ENCODE measurements at places on chromosomes 5 and 9. TPM values are rescaled to one million over a fixed set of nuclear protein-coding genes. Genes with fewer than 3 reads are reported as not detected.

DNA sequence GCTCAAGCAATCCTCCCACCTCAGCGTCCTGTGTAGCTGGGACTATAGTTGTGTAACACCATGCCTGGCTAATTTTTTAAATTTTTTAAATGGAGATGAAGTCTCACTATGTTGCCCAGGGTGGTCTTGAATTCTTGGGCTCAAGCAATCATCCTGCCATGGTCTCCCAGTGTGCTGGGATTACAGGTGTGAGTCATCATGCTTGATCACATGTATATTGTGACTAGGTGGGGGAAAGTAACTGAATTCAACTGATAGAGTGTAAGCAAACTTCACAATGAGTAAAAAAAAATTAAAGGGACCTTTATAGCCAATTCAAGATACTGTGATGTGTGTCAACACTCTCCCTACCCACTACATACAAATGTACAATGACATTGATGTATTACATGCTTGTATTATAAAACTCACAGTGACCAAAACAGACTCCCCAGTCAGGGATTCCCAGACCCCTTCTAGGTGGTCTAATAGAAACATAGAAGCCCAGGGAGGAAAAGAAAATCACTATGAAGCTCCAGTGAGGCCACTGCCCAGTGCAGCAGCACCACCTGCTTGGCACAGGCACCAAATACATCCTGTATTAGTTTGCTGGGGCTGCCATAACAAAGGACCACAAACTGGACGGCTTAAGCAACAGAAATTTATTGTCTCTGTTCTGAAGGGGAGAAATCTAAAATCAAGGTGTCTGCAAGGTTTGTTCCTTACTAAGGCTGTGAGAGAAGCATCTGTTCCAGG lies 8.8 kb downstream of the PLGRKT start:
- no peak for DNase-seq

The CDC20B gene
- total RNA-seq: 0.34 TPM

DNA sequence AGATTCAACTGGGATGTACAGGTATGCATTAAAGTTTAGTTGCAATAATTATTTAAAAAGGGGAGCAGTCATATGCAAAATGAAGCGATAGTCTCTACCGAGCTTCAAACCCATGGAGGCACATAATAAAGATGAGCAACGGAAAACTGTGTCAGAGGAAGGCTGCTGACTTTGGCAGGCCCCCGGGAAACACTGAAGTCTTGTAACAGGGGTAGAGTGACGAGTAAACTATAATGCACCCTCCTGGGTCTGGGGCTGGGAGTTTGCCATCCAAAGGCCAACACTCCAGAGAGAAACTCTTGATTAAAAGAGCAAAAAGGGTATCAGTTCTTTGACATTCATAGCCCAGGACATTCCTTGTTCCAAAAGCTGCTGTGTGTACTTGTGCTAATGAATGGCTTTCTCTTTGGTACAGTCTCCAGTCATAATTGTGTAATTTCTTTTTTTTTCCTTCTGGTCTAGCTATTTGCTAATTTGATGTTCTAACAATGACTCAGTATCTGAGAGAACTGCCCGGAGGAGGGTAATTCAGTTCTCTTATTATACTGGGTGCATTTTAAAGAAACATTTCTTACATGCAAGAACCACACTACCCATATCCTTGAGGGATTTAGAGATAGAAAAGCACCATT lies 59.2 kb downstream of the TNC start:
- DNase-seq: no peak

DNA sequence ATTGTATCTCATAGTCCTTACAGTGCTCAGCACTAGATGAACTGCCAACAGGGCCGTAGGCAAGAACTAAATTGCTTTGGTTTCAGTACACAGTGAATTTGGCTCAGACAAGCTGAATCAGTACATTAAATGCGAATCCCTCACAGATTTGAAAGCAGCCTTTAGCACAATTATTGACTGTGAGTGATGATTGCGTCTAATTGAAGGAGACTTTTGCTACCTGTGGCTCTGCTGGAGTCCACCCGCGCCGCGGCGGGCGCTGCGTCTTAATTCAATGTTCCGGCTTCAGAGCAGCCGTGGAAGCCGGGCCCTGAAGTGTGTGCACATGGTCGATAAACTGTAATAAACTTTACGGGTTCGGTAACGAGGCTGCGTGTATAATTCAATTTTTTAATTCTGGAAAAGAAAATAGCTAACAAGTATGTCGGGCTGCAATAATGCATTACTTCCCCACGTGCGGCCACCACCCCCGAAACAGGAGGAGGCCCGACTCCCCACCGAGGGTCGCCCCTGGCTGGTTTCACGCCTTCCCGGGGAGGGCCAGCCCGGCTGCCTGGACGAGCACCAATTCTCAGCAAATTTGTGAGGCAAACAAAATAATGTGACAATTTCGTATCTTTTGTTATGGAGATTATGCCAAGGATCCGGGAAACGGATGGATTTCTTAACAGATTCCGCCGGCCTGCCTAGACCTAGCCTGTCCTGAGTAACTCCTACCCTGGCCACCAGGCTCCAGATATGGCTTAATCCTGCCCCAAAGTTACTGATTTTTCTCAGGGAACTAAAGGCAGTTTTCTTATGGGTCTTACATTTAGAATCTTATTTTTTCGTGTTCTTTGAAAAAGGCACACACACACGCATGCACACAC lies 269.4 kb upstream of the IRX1 start:
- DNase-seq: no peak

DNA sequence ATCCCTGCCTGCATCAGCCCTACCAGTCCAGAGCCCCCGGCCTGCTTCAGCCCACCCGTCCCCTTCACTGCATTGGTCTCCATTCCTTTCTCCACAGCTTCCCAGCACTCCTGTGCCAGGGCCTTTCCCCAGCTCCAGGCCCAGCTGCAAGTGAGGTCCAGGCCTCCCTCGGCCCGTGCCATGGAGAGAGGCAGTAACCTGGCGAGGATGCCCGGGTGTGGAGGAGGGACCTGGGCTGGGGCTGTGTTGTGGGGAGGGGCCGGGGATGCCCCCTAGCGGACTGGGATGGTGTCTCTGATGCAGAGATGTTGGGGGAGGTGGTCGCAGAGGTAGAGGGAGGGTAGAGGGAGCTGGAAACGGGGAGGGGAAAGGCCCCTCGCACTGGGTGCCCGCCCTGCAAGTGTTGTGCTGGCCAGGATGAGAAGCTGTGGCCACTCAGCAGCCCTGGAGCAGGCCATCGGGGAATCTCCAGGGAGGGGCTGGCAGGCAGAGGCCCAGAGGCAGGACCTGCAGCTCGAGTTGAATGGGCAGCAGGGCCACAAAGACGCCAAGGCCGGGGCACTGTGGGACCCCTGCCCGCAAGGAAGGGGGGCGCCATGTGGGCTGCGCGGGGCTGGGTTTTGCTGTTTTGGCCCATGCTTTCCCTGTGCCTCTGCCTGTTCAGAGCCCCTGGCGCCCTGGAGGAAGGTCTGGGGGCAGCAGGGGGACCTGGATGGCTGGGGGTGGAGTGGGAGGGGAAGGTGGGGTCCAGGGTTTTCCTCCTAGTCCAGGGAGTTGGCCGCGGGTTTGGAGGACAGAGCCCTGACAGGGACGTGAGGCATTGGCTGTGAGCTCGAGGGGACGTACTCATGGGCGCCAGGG lies 26.0 kb upstream of the NKD2 start:
- DNase-seq: peak; percentile 63

The FAM53C gene
- 69.9 TPM for total RNA-seq

DNA sequence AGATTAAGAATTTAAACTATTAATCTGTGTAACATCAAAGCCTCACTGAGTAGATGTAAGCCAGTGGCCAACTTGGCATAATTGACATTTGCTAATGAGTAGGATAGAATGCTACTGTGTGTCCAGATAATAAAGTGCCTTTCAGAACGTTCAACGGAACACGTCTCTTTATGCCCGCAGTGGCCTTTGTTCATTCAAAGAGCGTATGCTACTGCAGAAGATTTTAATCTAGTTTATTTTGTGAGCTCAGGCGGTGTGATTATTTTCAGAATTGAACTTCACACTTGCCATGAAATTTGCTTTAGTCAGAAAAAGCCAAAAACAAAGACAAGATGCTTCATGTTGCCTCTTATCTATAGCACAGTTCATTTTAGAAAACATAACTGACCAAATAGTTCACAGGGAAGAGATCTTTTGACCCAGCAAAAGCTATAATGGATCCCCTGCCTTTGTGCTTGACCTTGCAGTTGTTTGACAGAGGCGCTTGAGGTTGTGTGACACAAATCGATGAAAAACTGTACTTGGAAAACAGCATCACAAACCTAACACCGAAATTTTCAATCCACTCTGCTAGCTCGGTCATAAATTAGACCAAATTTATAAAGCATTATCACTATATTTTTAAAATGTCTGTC lies 530.9 kb upstream of the TYRP1 start:
- DNase-seq: no peak

DNA sequence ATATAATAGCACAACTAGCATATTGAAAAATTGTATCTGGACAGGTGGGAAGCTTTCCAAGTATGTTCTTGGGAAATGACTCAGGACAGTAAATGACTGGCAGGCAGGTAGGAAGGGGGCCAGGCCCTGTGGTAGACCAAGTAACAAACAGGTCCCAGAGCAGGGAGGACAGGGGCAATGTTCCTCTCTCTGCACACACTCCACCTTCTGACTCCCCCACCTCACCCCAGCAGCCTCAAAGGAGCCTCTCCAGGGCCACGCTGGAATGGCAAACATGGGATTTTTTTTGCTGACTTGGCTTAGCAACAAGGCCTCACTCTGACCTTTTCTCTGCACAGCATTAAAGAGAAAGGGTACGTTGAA lies 31.1 kb upstream of the IQGAP2 start:
- no peak for DNase-seq
